Posterior cingulate gyrus (tissue), 11 donors: ENCODE measurements at places on chromosomes 12 and 14.

GRCh38 chr12:7645395-7646177 lies 20.1 kb downstream of the APOBEC1 start:
- DNase-seq, result no peak

- DNase-seq, result no peak
Measured at GRCh38 chr12:52041695-52042123, 9.5 kb upstream of the NR4A1 start.

GRCh38 chr14:22105624-22106006 lies 432.0 kb upstream of the OR4E1 start:
- DNase-seq, result no peak

DNA sequence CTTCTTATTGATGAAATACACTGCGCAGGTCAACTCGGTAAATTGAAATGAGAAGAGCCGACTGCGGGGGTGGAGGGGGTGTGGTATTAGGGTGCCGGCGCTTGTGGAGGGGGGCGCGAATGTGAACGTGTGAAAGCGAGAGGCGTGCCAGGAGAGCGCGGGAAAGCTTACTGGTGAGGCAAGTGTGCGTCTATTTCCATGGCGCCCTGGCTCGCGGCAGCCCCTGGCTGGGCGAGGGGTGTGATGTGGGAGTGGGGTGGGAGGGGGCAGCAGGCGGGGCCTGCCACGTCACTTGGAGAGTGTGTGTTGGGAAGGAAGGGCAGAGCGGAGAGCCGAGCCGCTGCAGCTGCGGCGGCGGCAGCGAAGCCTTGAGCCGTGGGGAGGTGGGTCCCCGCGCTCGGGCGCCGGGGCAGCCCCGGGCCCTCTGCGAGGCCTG lies 88.8 kb downstream of the GALNT8 start:
- peak; percentile 92 for DNase-seq

DNA sequence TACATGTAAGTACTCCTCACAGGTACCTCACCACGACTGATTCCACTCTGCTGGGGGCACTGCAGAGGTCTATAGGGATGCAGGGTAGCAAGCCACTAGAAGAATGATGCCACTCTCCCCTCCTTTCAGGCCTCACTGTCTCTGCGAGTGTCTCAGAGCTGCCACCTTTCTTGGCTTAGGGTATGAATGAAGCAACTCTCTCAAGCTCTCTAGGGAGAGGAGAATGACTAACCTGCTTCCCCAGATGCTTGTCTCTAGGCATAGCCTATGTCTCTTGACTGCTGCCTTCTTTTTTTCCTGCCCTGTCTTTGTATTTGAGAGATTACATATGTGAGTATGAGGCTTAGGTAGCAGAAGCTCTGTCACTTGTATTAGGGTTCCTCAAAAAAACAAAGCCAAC lies 566.5 kb upstream of the ATP2B1 start:
- DNase-seq, result no peak

- peak; percentile 50 for DNase-seq
Measured at GRCh38 chr12:69284131-69284530, 44.8 kb downstream of the CPSF6 start.

GRCh38 chr12:26845057-26845666 lies 12.2 kb upstream of the ITPR2 start:
- peak; percentile 42 for DNase-seq

- DNase-seq, result no peak
Measured at GRCh38 chr12:92989715-92990484, 60.8 kb upstream of the EEA1 start.

- no peak for DNase-seq
Measured at GRCh38 chr12:68805592-68806120, 2.3 kb upstream of the MDM2 start.

DNA sequence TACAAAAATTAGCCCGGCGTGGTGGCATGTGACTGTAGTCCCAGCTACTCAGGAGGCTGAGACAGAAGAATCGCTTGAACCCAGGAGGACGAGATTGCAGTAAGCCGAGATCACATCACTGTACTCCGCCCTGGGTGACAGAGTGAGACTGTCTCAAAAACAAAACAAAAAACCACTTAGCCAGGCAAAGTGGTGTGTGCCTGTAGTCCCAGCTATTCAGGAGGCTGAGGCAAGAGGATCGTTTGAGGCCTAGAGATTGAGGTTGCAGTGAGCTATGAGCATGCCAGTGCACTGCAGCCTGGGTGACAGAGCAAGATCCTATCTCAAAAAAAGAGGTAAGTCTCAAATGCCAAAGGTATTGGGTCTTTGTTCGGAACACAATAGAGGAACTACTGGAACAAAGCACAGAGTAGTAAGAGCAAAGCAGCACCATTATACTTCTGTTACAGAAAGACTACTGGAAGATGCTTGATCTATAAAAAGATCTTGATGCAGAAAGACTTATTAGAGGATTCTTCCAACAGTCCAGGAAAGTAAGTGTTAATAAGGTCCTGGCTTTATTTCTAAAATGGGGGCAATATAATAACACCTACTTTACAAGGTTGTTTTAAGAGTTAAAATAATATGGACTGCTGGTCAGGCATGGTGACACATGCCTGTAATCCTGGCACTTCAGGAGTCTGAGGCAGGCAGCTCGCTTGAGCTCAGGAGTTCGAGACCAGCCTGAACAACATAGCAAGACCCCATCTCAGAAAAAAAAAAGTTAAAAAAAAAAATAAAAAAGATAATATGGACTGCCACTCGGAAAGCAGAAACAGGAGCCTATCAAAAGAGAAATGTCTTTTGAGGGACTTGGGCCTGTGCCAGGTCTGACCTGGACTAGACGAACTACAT lies 29.9 kb downstream of the BTBD7 start:
- no peak for DNase-seq

DNA sequence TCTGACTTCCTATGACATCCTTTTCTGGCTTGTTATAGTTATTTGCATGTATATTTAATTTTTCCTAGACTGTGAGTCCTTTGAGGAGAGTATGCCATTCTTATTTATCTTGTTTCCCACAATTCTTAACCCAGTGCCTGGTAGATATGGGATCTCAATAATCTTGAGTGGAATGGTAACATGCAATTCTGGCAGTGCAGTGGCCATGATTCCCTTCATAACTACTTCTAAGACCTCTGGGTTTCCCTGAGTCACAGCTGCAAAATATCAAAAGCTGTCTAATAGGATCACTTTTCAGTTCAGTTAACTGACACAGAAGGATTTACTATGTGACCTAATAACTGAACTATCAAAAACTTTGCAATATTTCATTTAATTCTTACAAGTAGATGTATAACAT lies 135.0 kb downstream of the ADAMTS20 start:
- no peak for DNase-seq

GRCh38 chr14:74377976-74378690 lies 29.9 kb downstream of the VRTN start:
- DNase-seq, result no peak

- DNase-seq, result no peak
Measured at GRCh38 chr12:71504476-71504875, 64.9 kb downstream of the LGR5 start.

- no peak for DNase-seq
Measured at GRCh38 chr12:106897082-106897481, 58.6 kb upstream of the TMEM263 start.

DNA sequence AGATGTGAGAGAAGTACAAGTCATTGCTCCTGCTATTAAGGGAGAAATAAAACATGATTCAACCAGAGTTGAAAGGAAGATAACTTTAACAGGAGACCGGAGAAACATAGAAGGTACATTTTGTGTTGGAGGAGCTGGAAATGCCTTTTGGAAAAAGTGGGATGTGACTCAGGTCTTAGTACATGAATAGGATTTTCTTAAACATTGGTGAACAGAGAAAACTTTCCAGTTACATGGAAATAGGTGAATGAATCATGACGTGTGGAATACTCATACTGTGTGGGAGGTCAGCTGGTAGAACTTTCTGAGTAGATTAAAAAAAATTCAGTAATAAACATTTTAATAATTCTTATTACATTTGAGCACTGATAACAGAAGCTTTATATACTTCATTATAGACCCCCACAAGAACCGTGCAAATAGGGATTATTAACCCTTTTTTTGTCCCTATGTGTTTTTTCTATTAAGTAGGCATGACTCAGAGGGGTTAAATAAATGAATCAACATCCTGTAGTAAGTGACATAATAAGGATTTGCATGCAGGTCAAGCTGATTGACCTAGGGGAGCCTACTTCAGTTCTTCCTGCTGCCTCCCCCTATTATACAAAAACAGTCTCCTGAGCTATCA lies 710.5 kb downstream of the NOVA1 start:
- no peak for DNase-seq

GRCh38 chr12:41074473-41074769 lies 113.7 kb upstream of the PDZRN4 start:
- no peak for DNase-seq

DNA sequence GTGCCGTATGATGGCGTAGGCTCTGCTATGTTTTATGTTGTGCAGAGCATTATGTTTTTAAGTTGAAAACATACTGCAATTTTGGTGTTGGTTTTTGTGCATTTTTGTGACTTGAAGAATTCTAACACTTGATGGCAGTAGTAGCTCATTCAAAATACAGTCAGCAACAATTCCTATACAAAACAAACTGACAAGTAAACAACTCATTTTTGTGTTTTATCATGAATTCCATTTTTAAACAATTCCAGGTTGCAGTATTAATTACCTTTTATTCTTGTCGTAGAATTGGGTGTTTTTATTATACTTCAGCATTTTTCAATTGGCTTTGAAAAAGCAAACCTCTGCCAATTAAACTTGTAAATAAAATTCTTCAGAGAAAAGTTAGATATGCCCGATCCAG lies 4.1 kb upstream of the CCER1 start:
- DNase-seq, result no peak

- DNase-seq, result no peak
Measured at GRCh38 chr12:41014643-41015020, 173.5 kb upstream of the PDZRN4 start.

DNA sequence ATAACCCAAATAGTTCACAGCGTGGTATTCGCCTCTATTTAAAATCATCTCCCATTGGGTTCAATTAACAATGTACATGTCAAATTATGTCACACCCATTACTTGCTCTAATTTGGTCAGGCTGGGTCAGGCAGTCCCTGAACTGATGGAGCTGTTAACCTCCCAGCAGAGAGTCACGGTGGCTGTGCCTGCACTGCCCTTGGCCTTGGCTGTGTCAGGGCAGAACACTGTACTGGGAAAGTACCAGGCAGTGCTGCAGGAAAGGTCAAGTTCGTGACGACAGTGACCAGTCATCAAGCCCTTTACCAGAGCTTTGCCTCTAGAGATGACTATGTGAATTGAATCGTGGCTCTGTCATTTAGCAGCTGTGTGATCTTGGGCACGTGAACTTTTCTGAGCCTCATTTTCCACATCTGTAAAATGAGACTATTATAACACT lies 100.0 kb downstream of the ARF6 start:
- no peak for DNase-seq

- DNase-seq, result no peak
Measured at GRCh38 chr12:111605911-111606766, 7.0 kb upstream of the ATXN2 start.

DNA sequence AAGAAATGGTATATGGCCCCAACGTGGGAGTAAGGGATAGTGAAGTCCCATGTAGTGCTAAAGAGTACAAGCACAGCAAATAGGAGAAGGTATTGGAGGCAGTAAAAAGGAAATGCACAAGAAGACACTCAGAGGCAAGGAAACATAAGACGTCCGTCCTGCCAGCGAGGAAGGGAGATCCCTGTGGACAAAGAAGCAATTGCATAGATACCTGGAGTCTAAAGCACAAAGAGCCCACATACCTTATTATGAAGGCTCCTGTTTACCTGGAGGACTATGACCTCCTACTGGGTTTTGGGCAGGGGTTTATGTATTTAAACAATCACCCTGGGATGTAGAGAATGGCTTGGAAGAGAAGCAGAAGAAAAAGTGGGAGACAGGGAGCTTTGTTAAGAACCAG lies 341.2 kb upstream of the DCN start:
- no peak for DNase-seq

- no peak for DNase-seq
Measured at GRCh38 chr12:66066137-66066928, 64.2 kb downstream of the LLPH start.

DNA sequence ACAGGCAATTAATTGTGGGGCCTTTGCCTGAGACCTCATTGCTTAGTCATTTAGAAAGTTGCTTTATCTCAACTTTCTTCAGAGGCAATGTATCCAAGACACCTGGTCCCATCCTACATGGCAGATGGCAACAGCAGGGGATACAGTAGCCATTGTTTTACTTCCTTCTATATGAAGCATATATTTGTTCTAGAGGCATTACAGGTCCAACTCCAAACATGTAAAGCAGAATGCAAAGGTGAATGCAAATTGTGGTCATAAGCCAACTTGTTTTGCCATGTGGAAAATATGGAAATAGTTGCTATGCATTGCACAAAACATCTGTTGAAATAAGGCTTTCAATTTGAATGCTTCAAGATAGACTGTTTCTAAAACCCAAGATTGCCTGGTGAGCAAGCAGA lies 109.8 kb upstream of the BCAT1 start:
- no peak for DNase-seq

- DNase-seq, result no peak
Measured at GRCh38 chr12:16472631-16473030, 125.2 kb downstream of the MGST1 start.

- DNase-seq, result no peak
Measured at GRCh38 chr12:49944046-49944445, 6.5 kb upstream of the AQP2 start.

DNA sequence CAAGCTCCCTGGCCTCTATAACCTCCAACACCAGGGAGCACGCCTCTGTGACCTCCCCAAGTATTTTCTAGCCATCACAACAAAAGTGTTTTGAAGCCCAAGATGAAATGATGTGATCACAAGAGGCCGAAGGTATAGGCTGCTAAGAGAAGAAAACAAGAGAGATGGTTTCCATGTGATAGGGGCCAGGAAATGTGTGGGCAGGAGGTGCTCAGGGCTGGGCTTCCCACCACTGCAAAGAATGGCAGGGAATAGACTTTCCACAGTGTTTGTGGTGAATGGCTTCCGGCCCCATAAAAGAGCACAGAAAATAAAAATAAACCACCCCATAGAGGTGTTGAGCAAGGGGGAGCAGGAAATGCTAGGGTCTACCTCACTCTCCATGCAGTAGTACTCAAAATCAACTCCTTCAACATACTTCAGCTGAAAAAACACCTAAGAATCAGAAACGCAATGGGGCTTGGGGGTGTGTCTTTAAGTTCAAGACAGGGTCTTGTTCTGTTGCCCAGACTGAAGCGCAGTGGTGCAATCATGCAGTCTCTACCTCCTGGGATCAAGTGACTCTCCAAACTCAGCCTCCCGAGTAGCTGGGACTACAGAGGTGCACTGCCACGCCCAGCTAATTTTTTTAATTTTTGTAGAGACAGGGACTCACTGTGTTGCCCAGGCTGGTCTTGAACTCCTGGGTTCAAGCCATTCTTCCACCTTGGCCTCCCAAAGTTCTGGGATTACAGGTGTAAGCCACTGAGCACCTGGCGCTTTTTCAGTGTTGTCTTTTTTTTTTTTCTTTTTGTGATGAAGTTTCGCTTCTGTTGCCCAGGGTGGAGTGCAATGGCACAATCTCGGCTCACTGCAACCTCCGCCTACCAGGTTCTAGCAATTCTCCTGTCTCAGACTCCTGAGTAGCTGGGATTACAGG lies 27.1 kb downstream of the DAD1 start:
- no peak for DNase-seq

GRCh38 chr12:24929953-24930352 lies 18.9 kb downstream of the BCAT1 start:
- no peak for DNase-seq

- no peak for DNase-seq
Measured at GRCh38 chr12:9851927-9852326, 17.2 kb downstream of the CLEC2B start.

GRCh38 chr12:72082986-72083820 lies 144.6 kb downstream of the TPH2 start:
- no peak for DNase-seq
